ENCODE measurements at places on chromosomes 6 and 20.

- DNase-seq = no peak
These were observed 35.5 kb upstream of the ZFAND3 start for GRCh38 chr6:37783856-37784584.

- DNase-seq = peak; percentile 67
These were observed 136.9 kb downstream of the PREX1 start for GRCh38 chr20:48690888-48691287.

DNA sequence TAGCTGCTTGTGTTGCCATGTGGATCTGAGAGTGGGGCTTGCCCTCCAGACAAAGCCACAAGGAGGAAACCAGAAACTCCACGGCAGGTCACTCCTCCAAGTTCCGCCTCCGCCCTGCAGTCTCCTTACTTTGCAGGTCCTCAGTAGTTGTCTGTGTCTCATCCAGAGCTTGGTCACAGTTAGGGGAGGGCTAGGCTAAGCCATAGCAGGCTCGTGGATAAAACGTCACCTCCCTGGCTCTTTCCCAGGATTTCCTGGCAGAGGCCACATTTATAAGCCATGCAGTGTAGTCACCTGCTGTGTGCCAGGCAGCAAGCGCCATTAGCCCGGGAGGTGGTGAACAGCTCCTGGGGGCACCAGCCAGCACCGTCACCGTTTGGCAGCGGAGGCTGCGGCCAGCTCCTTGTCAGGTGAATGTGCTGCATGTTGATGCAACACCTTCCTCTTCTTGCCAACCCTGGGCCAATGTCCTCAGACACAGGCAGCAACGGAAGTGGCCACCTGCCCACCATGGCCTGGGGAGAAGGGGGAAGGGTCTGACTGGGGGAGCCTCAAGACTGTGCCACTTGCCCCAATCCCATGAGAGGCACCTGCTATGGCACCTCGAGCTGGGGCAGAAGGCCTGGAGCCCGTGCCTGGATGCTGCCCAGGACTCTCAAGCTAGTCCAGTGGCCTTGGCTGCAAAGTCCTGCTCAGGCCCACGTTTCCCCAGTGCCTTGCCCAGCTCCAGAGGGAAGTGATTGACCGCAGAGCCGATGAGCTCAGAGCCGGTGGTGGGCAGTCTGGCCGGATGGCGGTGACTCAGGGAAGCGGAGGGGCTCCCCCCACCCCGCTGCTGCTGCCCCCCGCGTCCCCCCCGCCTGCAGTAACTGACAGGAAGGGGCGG is 39.0 kb upstream of the SLCO4A1 start:
- DNase-seq = peak; percentile 83

DNA sequence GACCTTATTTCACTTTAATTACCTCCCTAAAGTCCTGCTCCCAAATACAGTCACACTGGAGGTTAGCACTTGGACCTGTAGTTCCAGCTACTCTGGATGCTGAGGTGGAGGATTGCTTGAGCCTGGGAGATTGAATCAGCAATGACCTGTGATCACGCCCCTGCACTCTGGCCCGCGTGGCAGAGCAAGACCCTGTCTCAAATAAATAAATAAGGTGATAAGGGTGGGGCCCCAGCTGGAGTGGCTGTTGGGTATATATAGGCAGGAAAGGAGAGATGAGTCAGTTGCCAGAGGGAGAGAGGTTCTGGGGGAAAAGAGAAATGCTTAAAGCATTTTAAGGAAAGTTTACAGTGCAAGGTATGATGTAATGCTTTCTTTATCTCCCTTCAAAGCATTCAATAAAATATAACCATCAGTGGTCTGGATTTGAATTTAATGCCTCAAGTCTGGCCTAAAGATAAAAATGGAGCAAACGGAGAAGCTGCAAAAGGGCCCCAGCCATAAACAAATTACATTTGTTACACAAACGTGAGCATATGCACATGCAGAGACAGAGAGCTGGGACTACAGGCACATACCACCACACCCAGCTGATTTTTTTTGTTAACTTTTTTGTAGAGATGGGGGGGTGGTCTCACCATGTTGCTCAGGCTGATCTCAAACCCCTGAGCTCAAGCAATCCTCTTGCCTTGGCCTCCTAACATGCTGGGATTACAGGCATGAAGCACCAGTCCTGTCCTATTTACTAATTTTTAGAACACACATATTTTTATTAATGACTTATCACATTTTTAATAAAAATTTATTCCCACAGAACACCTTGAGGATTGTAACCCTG is 6.1 kb upstream of the PM20D2 start:
- no peak for DNase-seq

- no peak for DNase-seq
These were observed 2.6 kb upstream of the ADGB start for GRCh38 chr6:146595972-146596731.

- DNase-seq = no peak
These were observed 17.1 kb downstream of the IFNGR1 start for GRCh38 chr6:137202078-137202477.

DNA sequence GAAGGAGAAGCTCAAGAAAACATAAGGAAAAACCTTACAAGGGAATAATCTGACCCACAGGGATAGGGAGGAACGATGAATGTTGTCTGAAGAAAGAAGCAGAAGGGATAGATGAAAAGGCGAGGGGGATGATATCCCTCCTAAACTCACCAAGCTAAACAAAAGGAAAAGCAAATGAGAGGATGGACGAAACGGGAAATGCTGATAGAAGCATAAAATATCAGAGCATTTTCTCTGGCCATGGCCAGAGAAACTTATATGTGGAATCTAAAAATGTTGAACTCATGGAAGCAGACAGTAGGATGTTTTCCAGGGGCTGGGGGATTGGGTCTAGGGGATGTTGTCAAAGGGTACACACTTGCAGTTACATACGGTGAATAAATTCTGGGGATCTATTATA is 148.4 kb upstream of the FOXQ1 start:
- DNase-seq = no peak

GRCh38 chr6:137878486-137879285 is 11.6 kb downstream of the TNFAIP3 start:
- no peak for DNase-seq

DNA sequence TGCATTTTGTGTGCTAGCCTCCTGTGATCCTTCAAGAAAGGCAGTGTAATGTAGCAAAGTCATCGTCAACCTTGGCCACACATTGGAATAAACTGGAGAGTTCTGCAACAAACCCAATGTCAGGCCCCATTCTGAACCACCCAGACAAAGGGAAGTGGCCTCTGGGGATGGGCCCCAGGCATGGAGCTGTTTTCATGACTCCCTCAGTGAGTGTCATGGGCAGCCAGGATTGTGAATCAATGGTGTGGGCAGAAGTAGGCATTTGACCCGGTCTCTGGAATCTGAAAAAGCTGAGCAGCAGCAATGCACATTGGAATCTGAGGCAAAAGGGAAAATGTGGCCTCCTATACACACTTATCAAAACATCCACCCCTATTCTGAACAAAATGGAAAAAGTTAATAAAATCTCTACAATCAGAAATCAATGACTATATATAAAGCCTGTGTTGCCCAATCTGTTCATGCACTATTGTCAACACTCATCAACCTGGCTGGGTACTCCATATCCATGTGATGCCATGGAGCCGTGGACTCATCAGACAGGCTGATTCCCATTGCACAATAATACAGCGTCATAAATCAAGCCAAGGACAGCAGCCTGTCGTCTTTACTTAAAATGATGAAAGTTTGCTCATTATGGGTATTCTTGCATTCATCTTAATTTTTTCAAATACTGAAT is 134.9 kb upstream of the STMND1 start:
- DNase-seq = no peak

- no peak for DNase-seq
These were observed 31.9 kb downstream of the NRSN1 start for GRCh38 chr6:24157886-24158285.

GRCh38 chr6:169023161-169023874 is 230.3 kb downstream of the THBS2 start:
- no peak for DNase-seq

DNA sequence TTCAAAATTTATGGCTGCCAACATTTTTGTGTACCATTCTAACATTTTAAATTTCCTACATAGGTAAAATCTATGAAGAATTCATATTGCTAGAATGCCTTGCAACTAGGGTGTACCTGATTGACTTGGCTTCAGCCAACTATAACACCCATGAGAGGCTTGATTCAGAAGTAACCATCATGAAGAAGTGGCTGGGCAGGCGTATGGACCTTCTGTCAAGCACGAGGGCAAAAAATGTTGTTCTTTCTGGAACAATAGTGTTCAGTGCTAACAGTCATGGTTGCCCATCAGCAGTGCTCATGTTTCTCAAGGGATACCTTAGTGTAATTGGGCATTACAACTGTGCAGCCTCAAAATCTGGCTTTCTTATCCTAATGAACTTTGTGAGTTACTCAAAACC is 42.9 kb downstream of the ID4 start:
- no peak for DNase-seq

GRCh38 chr6:42369568-42369967 is 82.2 kb downstream of the TRERF1 start:
- DNase-seq = no peak

GRCh38 chr6:146860583-146860982 is 261.8 kb downstream of the ADGB start:
- no peak for DNase-seq

- no peak for DNase-seq
These were observed 14.6 kb downstream of the MYBL2 start for GRCh38 chr20:43681468-43681942.

DNA sequence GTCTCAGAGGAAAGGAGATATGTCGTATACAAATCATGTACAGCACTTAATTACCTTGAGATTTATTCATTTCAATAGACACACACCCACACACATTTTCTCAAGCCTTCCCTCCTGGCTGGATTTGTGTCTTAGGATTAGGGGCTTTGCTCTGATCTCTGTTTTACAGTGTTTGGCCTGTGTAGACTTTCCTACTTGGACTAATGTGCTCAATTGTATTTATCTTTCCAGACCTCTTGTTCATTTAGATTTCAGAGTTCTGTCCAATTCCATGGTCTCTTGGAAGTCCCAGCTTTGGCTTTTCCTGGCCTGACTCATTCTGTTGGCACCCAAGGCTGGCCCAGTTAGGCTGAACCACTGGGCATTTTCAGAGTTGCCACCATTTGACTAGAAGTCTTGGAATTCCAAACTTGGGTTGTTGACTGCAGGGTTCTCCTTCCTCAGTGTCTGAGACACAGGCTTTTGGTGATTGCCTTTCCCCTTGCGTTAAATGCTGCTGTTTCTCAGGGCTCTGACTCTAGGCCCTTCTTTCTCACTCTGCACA is 8.9 kb upstream of the RFPL4B start:
- no peak for DNase-seq

- DNase-seq = no peak
These were observed 53.3 kb downstream of the KCNS1 start for GRCh38 chr20:45047581-45048119.

GRCh38 chr6:147722158-147722557 is 213.7 kb downstream of the SAMD5 start:
- DNase-seq = no peak

GRCh38 chr6:106194949-106195921 is 109.1 kb downstream of the PRDM1 start:
- DNase-seq = no peak

DNA sequence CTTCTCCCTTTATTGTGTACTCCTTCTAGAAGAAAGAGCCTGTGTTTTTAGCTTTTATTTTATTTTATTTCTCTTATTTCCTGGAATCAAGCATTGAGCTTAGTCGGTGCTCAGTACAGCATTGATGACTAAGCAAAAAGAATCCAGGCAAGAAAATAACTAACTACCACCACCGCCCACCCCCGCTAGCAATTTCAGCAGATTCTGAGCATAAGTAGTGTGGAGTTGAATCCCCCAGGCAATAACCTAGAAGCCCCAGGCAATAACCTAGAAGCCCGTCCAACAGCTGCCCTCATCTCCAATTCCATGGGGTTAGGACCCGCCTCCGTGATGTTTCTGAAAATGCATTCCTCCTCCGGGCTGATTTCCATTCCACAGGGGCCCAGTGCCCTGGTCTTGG is 258.0 kb upstream of the TAB2 start:
- DNase-seq = no peak

GRCh38 chr6:132466952-132467351 is 46.0 kb downstream of the STX7 start:
- DNase-seq = no peak

- DNase-seq = no peak
These were observed 36.0 kb downstream of the ZNF311 start for GRCh38 chr6:28969129-28969528.

DNA sequence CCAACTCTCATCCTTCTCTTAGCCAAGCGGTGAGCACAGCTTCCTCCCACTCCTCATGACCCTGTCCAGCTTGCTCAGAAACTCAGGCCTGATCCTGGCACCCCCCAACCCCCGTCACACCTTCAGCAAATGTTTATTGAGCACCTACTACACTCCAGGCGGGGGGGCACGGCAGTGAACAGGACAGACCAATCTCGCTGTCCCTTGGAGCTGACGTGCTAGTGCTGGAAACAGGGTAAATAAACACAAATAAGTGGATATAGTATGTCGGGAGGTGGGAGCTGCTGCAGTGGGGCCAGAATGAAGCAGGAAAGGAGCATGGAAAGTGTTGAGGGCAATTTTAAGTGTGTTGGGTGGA is 7.4 kb upstream of the SPDEF start:
- no peak for DNase-seq

DNA sequence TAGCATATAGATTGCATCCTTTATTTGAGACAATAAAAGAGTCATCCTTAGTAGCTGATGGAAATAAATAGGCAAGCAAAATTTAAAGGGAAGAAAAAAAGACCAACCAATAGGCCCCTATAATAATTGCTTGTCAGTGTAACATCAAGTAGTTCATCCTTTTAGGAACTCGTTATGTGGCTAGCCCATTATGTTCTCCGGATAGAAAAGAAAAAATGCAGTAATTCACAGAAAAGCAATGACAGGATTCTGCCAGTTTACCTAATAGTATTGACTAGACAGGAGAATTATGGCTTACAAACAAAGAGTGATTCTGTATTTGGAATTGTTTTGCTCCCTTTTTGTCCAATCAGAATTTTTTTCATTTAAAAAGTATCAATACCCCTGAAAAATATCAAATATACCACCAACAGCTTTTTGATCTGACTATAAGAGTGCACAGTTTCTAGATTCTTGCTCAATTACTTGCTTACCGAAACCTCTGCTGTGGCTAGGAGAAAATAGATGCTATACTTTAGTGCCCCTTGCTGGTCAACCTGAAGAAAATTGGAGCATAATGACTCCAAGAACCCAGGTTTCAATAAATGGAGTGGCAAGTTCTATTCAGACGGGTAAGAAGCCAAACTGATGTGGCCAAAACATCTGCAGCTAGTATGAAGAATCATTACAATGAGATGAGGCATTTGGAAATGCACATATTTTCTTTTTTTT is 91.5 kb upstream of the SASH1 start:
- DNase-seq = no peak

DNA sequence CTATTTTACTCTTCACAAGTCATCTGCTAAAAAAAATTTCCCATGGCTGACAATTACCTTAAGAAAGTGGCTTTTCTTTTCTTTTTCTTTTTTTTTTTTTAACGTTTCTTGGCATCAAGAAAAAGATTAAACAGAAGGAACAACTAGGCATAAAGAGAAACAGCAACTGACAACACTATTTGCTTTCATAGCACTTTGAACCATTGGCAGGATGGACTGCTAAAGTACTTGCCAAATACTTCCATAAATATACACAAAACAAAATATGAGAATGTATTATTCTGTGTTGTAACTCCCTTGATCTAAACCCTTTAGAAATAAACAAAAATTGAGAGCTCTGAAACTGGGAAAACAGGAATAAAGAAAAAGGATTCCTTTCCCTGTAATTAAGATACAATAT is 20.0 kb upstream of the PLN start:
- no peak for DNase-seq

GRCh38 chr6:84332139-84333034 is 104.9 kb upstream of the CEP162 start:
- no peak for DNase-seq

Data from mucosa of descending colon (tissue), 3 donors.